Glutamatergic neuron (in vitro differentiated cells): ENCODE measurements at places on chromosomes 1 and 21. TPM values are rescaled to one million over a fixed set of nuclear protein-coding genes. Genes with fewer than 3 reads are reported as not detected.

The UMODL1 gene
- not detected for total RNA-seq

DNA sequence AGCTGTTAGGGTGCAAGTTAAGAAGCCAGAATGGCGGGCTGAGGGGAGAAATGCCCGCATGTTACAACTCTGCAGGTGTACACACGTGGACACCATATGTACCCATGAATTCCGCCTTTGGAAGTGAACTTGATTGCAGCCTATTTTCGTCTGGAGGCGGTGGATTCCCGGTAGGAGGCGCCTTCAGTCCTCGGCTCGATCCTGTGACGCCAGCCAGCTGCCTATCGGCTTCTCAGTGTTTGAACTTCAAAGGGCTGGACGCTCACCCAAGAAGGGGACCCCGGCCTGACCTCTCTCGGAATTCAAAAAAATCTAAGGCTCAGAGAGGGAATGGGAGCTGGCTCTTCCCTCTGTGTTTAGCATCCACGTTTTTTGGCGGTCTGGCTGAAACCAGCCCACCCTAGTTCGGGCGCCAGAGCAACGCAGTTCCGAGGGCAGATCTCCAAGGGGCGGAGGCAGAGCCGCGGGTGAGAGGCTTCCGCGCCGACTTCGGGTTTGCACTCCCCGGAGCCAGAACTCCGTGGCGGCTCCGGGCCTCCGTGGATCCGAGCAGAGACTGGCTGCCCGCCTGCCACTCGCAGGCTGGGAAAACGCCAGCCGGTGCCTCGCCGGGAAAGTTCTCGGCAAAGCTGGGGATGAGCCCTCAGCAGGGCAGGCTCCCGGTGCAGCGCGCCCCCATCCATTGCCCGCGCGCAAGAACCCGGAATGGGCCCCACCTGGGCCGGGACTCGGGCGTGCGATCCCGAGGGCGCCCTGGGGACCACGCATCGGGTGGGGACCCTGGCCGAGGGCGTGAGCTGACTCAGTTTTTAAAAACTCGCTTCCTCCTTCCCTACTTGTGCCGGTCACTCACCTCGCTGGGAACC lies 996 bp upstream of the TMEM51 start:
- DNase-seq: peak; percentile 77

The ABCB10 gene
- 15.0 TPM for total RNA-seq

- no peak for DNase-seq
Measured at GRCh38 chr1:9927259-9927658, 15.9 kb downstream of the LZIC start.
